NCI-H2029 (cell line): ENCODE measurements at places on chromosomes 13 and 19.

- no peak for DNase-seq
These were observed 36.4 kb downstream of the ZNF582 start for GRCh38 chr19:56356944-56357343.

DNA sequence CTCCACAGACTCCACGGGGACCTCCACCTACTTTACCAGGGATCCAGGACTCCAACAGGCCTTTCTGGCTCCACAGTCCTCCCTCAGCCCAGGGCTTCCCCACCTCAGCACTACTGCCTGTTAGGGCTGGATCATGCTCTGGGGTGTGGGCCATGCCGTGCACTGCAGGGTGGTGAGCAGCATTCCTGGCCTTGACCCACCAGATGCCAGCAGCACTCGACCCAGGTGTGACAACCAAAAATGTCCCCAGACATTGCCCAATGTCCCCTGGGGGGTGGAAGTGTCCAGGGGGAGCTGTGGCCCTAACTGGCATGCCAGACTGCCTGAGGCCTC is 42.0 kb downstream of the EPS15L1 start:
- DNase-seq: no peak

GRCh38 chr19:16893686-16893989 is 4.8 kb downstream of the F2RL3 start:
- no peak for DNase-seq

DNA sequence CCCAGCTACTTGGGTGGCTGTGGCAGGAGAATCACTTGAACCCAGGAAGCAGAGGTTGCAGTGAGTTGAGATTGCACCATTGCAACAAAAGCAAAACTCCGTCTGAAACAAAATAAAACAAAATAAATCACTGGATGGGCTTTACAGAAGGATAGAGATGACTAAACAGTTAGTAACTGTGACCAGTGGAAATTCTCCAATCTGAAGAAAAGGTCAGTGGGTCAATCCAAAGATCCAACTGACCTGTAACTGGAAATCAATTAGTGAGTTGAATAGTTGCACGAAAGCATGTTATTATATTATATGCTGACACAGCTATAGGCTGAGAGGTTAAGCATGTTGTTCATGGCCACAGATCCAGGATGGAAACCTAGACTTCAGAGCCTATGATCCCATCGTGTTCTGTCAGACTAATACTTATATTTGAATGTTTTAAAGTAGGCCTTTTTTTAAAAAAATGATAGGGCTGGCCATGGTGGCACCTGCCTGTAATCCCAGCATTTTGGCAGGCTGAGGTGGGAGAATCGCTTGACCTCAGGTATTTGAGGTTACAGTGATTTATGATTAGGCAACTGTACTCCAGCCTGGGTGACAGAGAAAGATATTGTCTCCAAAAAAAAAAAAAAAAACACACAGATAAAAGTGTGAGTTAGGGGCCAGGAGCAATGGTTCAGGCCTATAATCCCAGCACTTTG is 1.4 kb downstream of the ECH1 start:
- DNase-seq: no peak

GRCh38 chr19:54551950-54552912 is 21.4 kb upstream of the LILRA2 start:
- no peak for DNase-seq

GRCh38 chr19:1945899-1946298 is 4.9 kb downstream of the CSNK1G2 start:
- DNase-seq: no peak

DNA sequence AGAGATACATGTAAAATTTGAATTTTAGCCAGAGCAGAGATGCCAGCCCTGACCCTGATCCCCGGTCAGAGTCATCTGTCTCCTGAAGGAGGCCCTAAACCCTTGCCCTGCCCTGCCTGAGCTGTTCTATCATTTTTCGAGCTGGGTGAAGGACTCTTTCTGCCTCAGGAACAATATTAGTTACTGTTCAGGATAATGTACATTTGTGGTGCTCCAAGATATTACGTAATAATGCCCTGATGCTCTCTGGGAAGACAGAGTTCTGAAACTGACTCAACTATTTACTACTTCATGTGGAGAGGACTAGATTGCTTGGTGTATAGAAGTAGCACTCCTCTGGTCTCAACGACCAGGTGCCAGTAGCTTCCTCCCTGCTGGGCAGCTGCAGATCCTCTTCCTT is 37.9 kb upstream of the UBL3 start:
- no peak for DNase-seq

- DNase-seq: peak; percentile 35
These were observed at the start of gene NOVA2 for GRCh38 chr19:45973553-45974338. NOVA2 (minus strand) TSS chr19:45973865; CDS start chr19:45973351, 514 bp downstream.

GRCh38 chr19:38042132-38042531 is 135.1 kb downstream of the SIPA1L3 start:
- DNase-seq: no peak

GRCh38 chr13:57673197-57673596 is 41.7 kb downstream of the PCDH17 start:
- DNase-seq: no peak

DNA sequence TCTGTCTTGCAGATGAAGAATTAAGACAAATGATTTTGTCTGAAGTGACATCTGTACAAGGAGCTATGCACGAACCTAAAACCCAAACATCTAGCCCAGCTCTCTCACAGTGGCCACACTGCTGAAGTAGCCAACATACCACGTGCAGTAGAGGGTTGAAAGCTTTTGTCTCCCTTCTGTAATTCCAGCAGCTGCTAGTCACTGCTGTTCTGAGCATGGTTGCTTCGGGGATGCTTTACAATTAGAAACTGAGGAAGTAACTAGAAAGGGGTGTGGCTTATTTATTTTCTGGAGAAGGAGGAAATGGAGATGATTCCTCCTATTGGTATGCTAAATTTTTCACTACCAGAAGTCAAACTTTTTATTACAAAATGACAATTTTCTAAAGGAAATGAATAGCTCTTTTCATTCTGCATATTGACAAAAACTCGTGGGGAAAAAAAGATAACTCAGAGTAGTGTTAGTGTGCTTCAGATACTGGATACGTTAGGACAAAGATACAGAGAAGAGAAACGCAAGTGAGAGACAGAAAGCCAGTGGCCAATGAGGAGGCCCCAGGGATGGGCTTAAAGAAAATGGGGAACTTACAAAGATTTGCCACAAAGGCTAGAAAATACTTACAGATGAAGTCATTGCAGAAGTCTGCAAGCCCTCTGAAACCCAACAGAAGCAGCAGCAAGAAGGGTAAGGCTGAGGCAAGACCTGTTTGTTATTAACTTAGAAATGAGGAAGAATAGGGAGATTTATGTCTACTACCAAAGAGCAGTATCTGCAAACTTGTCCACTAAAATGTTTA is 192.7 kb upstream of the MIR17HG start:
- no peak for DNase-seq

- DNase-seq: no peak
These were observed 278.4 kb upstream of the DACH1 start for GRCh38 chr13:72145383-72145782.

- no peak for DNase-seq
These were observed 3.2 kb downstream of the MAP2K2 start for GRCh38 chr19:4120559-4121272.

- DNase-seq: no peak
These were observed 36.6 kb downstream of the ZSWIM4 start for GRCh38 chr19:13831537-13832467.

DNA sequence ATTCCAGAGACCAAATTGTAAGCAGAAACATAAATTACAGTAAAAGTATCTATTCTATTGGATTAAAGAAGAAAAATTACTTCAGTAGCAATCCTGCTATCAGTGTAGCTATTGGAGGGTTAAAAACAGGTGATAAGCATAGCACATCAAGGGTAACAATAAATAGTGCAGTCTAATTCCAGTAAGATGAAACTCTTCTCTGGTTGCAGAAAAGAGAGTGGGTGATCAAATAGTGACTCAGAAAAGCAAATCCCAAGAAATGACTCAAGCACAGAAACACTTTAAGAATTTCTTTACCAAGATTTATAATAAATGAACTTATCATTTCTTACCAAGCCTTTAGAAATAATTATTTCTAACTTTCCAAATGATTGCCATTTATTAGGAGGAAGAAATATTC is 135.7 kb downstream of the LMO7 start:
- DNase-seq: no peak

DNA sequence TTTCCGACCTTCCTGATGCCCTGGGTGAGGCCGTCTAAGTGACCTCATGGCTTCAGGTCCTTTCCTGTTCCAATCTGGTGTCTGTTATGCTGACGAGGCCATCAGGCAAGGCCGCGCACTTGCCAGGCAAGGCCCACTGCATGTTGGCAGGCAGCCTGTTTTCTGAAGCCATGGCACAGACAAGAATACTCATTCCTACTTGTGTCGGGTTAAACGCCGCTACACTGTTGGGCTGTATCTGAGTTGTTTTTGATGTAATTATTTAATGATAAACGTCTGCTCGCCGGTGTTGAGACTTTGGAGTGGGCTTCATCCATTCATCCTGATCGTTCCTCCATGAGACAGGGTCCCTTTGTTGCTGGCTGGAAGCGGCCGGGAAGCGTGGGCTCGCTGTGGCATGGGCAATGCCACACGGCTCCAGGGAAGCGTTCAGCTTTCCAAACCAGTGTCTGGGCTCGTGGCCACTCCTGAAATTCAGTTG is 92.1 kb downstream of the ATP11A start:
- peak; percentile 43 for DNase-seq

DNA sequence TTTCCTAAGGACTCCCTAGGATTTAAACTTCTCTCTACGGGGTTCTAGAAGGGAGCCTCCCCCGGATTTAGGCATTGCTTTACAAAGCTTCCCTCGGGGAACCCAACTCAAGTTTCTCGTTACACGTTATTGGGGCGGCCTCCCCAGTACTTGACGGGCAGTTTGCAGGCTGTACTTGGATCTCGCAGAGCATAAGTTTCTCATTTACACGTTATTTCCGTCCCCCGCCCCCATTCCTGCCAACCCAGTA is 584 bp downstream of the SMG9 start:
- DNase-seq: no peak

- DNase-seq: no peak
These were observed 111.4 kb downstream of the STOML3 start for GRCh38 chr13:38879278-38879677.

- no peak for DNase-seq
These were observed 30.2 kb downstream of the HSPH1 start for GRCh38 chr13:31131470-31131961.

DNA sequence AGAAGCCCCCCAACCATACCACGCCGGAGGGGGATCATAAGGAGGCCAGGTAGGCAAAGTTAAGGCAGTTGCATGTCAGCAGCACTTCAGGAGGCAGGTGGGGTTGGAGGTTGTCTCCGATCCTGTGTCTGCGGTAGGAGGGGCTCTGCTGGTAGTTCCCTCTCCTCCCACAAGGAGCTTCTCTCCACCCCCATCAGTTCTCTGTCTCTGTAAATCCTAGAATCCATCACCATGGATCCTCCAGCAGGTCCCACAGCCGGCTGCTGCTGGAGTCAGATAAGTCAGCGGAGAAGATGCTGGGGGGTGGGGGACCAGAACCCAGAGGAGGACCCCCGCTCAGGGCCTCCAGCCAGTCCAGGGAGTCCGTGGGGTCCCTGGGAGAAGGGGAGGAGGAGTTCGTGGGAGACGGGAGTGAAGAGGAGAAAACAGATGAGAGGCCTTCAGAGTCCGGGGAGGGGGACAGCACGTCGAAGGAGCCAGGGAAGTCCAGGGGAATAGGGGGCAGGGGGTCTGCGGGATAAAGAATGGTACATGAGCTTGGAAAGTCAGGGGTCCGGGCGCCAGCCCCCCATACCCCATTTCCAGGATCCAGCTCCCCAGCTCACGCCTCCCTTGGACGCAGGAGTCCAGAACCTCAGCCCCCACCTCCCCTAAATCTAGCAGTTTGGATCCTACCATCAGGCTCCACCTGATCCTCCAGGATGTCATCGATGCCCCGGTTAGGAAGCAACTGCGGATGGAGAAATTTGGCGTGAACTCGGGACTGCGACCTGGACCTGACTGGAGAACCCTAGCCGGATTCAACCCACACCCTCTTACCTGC is 6.3 kb downstream of the MAMSTR start:
- DNase-seq: no peak

GRCh38 chr19:18000915-18001776 is 6.8 kb upstream of the ARRDC2 start:
- peak; percentile 86 for DNase-seq

- no peak for DNase-seq
These were observed 1003.2 kb upstream of the PCDH20 start for GRCh38 chr13:62418872-62419271.

GRCh38 chr19:1181606-1182005 is 7.5 kb upstream of the SBNO2 start:
- DNase-seq: no peak

DNA sequence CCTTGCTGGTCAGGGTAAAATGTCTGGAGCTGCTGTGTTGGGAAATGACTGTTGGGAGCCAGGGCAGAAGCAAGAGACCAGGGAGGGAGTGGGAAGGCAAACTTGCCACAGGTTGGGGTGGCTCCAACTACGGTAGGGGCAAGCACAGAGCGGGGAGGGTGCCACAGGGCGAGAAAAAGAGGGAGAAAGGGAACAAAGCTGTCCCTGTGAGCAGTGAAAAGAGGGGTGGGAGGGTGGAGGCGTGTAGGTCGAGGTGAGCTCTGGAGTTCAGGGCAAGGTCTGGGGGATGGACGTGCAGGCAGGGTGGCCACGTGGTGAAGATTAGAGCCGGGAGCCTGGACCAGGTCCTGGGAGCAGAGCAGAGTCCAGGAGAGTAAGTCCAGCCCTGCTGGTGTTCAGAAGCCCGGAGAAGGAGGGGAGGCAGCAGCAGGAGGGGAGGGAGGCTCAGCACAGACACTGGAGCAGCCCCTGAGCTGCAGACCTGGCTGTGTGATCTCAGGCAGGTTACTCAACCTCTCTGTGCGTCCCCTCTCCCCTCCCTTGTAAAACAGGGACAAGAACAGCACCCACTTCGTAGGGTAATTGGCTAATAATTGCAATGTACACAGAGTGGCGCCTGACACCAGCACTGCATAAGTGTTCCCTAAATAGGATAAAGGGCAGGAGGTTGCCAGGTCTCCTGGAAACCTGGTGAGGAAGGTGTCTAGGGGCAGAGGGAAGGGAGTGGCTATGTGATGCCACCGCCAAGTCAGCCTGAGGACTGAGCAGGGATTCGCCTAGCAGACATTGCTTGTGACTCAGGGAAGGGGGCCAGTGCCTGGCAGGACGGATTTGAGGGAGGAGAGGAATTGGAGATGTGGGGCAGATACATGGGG is 3.2 kb upstream of the POLR2E start:
- peak; percentile 88 for DNase-seq

GRCh38 chr19:20472854-20473253 is 92.7 kb downstream of the ZNF737 start:
- DNase-seq: no peak

DNA sequence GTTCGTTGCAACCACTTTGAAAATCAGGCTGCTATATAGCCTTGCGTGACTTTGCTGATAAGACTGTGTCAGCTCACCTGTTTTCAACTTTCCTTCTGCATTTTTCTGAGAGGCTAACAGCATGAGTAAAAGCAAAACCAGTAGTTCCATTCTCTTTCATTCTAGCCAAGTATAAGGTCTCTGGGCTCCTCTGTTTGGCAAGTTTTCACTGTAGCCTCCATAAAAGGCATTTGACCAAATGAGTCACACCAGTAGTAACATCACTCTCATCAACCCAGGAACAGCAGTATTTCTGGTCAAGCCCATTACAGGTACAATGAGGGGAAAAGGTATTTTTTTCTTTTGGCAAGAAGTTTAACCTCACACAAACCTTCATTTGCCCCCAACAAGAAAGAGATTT is 1149.8 kb upstream of the MIR17HG start:
- DNase-seq: no peak

- no peak for DNase-seq
These were observed 138.7 kb downstream of the SIPA1L3 start for GRCh38 chr19:38045554-38046253.
